Mesothelial cell of epicardium (in vitro differentiated cells): ENCODE measurements at places on chromosomes 4 and X. TPM values are rescaled to one million over a fixed set of nuclear protein-coding genes. Genes with fewer than 3 reads are reported as not detected.

GRCh38 chr4:110294165-110294564, 95.8 kb upstream of the ELOVL6 start:
- H3K4me1 ChIP-seq, result peaks cover 11% of the 10 kb centered on the region
- DNase-seq, result no peak
- H3K36me3 ChIP-seq, result no peaks in the 10 kb centered on the region
- no peak overlapping the region for H3K27ac ChIP-seq
- H3K4me3 ChIP-seq, result no peak overlapping the region
- peaks cover 6% of the 10 kb centered on the region for H3K27me3 ChIP-seq

DNA sequence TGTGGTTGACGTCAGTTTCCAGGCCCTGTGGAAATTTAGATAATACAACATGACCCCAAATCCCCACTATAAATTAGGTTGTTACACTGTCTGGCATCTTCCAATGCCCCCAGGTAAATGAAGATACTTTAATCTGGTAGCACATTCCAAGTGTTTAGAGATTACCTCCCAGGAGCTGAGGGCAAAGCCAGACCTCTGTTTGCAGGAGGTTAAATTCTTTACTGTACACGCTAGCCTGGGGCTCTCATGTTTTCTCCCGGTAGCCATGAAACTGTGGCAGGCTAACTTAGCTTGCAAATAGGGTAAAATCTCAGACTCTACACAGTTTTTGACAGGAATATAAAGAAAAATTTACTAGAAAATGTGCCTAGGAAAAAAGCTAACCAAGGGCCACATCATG, 450.0 kb downstream of the PDGFC start:
- peaks cover 2% of the 10 kb centered on the region for H3K36me3 ChIP-seq
- no peaks in the 10 kb centered on the region for H3K27me3 ChIP-seq
- no peak for DNase-seq
- H3K27ac ChIP-seq, result no peak overlapping the region
- H3K4me1 ChIP-seq, result peaks cover 22% of the 10 kb centered on the region
- no peak overlapping the region for H3K4me3 ChIP-seq

DNA sequence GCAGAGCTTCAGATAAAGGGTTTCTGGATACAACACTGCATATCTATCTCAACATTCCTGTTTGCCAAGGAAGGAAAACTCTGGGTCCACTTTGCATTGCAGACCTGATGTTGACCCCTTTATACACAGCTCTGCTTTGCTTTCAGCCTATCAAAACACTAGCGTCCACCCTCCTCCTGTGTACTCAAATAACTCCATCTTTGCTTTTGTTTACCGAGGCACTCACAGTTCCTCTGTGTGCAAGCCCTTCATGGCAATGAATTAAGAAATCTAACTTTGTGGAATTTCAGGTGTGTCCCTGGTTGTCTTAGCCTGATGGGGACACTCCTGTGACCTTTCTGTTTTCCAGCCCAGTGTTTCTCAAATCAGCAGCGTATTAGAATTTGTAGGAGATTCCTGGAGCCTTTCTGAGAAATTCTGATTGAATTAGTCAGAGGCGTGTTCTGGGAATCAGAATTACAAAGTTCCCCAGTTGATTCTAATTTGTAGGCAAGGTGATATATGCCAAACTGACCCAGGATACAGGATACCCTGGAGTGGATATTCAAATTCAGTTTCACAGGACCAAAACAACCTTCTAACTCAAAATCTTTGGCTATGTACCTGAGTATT, 68.6 kb downstream of the DTHD1 start:
- H3K4me1 ChIP-seq, result peaks cover 6% of the 10 kb centered on the region
- no peak overlapping the region for H3K27ac ChIP-seq
- peaks cover 6% of the 10 kb centered on the region for H3K27me3 ChIP-seq
- H3K4me3 ChIP-seq, result no peak overlapping the region
- no peak for DNase-seq
- H3K36me3 ChIP-seq, result no peaks in the 10 kb centered on the region

GRCh38 chr4:63085091-63085490, 1324.2 kb downstream of the TECRL start:
- no peak overlapping the region for H3K4me3 ChIP-seq
- H3K36me3 ChIP-seq, result no peaks in the 10 kb centered on the region
- H3K27me3 ChIP-seq, result no peaks in the 10 kb centered on the region
- no peak for DNase-seq
- H3K4me1 ChIP-seq, result no peaks in the 10 kb centered on the region

DNA sequence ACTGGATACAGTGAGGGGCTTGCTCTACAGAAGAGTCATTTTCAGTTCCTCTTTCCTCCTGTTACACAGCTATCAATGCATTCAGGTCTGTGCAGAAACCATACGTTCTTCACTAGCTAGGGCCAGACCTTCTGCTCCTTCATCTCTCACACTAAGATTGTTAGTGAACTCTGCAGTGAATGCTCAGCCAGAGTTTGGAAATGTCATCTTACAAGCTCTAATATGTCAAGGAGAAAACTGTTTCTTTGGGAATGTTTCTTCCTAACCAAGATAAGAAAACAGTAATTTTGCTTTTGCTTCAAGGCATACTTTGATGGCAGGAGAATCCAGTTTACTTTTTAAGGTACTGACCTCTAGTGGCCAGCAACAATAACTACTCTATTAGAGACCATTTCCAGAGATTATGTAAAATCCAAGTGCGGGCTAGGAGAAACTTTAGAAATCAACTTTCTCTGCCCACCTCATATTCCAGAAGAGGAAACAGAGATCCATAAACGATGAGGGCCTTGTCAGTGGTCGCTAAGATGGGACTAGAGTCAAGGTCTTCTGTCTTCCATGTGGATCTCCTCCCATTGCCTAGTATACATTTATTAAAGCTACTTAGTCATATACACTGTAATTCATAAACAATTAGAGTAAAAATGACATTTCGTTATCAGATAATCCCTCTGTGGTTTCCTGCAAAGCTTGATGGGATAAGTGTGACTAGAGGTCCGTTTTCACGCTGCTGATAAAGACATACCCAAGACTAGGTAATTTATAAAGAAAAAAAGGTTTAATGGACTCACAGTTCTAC, 12.1 kb upstream of the CC2D2A start:
- peaks cover 3% of the 10 kb centered on the region for H3K27me3 ChIP-seq
- DNase-seq, result no peak
- H3K4me1 ChIP-seq, result peaks cover 13% of the 10 kb centered on the region

- no peak overlapping the region for H3K27ac ChIP-seq
- H3K36me3 ChIP-seq, result no peaks in the 10 kb centered on the region
- H3K4me1 ChIP-seq, result peaks cover 2% of the 10 kb centered on the region
- H3K4me3 ChIP-seq, result peak overlapping the region; percentile 86
- no peaks in the 10 kb centered on the region for H3K27me3 ChIP-seq
- DNase-seq, result no peak
These were observed 1.0 kb upstream of the PPP2R3B start for GRCh38 chrX:387729-388128.

DNA sequence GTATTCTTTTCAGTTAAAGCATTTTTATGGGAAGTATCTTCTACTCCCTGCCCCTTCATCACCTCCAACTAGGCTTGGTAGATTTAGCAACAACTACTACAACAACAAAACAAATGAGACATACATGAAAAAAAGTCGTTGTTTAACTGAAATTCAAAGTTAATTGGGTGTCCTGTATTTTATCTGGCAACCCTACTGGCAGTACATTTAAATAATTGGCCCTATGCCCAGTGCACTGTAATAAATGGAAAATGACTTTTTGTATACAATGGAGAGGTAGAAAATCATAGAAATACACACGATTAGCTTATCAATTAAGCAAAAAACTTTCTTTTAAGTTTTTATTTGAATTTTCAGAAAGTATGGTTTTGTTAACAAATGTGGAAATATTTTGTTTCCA, 21.4 kb upstream of the CLGN start:
- H3K4me3 ChIP-seq, result no peak overlapping the region
- peaks cover 4% of the 10 kb centered on the region for H3K4me1 ChIP-seq
- H3K27me3 ChIP-seq, result peaks cover 48% of the 10 kb centered on the region
- no peak for DNase-seq

- H3K4me3 ChIP-seq, result no peak overlapping the region
- H3K27ac ChIP-seq, result no peak overlapping the region
- H3K27me3 ChIP-seq, result peaks cover 4% of the 10 kb centered on the region
- no peaks in the 10 kb centered on the region for H3K36me3 ChIP-seq
- DNase-seq, result no peak
- no peaks in the 10 kb centered on the region for H3K4me1 ChIP-seq
These were observed 10.1 kb upstream of the STIM2 start for GRCh38 chr4:26850528-26850927.

GRCh38 chr4:112604589-112604988, 32.1 kb downstream of the ZGRF1 start:
- H3K36me3 ChIP-seq, result peaks cover 6% of the 10 kb centered on the region
- no peak overlapping the region for H3K27ac ChIP-seq
- H3K27me3 ChIP-seq, result no peaks in the 10 kb centered on the region
- H3K4me3 ChIP-seq, result no peak overlapping the region

The WWC2 gene
- 61.7 to 64.1 TPM (median 62.5 TPM) in 3 replicates for total RNA-seq

The VCX2 gene
- total RNA-seq, result not detected in 3 replicates

The TSPAN6 gene
- total RNA-seq, result 92.8 to 99.0 TPM (median 93.2 TPM) in 3 replicates

The ERVMER34-1 gene
- 3.6 to 3.7 TPM (median 3.6 TPM) in 3 replicates for total RNA-seq

The PCYT1B gene
- 15.8 to 17.3 TPM (median 17.1 TPM) in 3 replicates for total RNA-seq

The MED14 gene
- 41.6 to 46.8 TPM (median 42.0 TPM) in 3 replicates for total RNA-seq

The DCHS2 gene
- 4.1 to 5.1 TPM (median 4.8 TPM) in 3 replicates for total RNA-seq
